HCT116 (cell line): ENCODE measurements at places on chromosomes 5 and 9. TPM values are rescaled to one million over a fixed set of nuclear protein-coding genes. Genes with fewer than 3 reads are reported as not detected.

AGXT2 gene
- not detected for total RNA-seq

LCP2 gene
- total RNA-seq = 0.61 TPM

PCDHA12 gene
- not detected for total RNA-seq

PALM2AKAP2 gene
- 0.34 TPM for total RNA-seq

DTWD2 gene
- 5.2 TPM for total RNA-seq

FOXI1 gene
- not detected for total RNA-seq

FOXD4 gene
- 2.8 TPM for total RNA-seq

ARSI gene
- total RNA-seq = 0.07 TPM

CBY3 gene
- total RNA-seq = not detected

TMEM171 gene
- total RNA-seq = 5.4 TPM

CA9 gene
- total RNA-seq = 8.5 TPM

- DNase-seq = no peak
Observed at GRCh38 chr5:94815313-94816039, 197.0 kb downstream of the SLF1 start.

DNA sequence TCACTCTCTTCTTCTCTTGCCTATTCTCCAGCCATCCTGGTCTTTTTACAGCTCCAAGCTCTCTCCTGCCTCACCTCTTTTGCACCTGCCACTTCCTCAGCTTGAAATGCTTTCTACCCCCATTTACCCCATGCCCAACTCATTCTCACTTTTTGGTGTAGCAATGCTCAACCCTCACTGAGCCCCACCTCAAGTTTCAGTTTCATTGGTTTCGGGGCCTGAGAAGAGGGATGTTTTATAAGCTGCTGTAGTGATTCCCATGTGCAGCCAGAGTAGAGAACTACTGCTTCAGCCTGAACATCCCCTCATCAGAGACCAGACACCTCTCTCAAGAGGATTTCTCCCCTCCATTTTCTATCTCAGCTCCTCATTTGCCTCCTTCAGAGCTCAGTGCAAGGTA lies 45.2 kb upstream of the FYB1 start:
- no peak for DNase-seq

GRCh38 chr9:79687131-79687447 lies 115.3 kb downstream of the TLE4 start:
- DNase-seq = no peak

DNA sequence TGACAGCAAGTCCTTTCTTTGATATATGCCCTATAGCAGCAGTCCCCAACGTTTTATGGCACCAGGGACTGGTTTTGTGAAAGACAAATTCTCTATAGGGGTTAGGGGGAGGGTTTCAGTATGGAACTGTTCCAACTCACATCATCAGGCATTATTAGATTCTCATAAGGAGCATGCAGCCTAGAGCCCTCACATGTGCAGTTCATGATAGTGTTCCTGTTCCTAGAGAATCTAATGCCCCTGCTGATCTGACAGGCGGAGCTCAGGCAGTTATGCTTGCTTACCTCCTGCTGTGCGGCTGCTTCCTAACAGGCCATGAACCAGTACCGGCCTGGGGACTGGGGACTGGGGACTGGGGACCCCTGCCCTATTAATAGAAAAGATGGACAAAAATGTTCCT lies 2.7 kb upstream of the RAPGEF6 start:
- no peak for DNase-seq

DNA sequence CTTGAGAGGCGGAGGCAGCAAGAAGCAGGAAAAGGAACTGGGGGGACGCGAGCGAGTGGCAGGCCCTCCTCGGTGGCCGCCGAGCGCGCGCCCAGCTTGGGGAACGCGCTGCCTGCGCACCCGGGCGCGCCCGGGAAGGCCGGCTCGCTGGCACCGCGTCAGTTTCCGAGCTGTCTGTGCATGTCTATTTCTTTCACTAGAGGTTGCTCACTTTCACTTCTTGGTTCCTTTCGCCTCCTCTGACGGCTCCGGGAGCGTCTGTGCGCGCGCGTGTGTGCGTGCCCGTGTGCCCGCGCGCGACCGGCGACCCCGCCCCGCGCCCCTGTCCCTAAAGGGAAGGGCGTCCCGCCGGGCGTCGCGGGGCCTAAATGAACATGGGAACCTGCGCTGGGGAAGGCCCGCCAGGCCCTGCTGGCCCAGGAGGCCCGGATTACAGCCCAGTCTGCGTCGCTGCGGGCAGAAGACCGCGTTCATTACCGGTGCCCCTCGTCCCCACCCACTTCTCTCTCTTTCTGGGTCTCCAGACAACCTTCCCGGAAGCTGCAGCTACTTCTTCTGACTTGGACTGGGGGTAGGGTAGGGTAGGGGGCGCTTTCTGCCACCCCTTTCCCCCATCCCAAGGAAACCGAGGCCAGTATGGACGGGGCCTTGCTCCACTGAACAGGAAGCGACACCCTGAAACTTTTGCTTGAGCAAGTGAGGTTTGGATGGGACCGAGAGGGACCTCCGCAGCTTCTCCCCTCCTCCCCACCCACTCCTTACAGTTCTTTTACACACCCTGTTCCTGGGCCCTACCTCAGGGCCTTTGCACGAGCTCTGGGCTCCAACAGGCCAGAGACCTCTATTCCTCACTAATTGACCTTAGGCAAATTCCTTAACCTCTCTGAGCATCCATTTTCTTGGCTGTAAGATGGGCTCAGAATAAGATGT lies 205.8 kb upstream of the IER5L start:
- no peak for DNase-seq

GRCh38 chr5:68454766-68455165 lies 239.2 kb downstream of the PIK3R1 start:
- DNase-seq = no peak

DNA sequence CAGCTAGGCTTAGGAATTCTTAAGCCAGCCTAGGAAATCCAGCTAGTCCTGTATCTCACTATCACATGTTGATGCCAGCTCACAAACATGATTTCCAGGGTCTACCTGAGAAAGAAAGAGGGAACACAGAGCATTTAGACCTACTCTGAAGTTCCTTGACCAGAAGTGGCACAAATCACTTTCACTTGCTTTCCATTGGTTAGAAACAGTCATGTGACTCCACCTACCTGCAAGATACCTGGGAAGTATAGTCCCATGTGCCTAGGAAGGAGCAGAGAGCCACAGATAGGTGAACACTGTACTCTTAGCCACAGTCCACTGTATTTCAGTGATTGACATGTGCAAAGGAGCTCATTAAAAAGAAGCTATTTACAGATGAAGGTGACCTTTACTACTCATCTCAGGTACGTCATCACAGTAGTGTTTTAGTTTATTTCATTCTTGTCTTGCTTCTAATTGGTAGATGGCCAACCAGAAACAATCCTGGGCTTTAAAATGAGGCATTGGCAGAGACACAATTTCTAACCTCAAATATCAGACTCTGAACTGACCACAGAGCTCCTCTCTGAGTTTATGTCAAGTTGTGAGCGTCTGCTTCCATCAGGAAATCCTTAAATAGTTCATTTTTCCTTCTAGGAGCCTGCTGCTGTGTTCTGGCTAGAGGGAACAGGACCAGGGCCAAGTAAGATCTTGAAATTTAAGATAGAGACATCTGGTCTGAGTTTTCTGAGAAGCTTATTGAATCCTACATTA lies 340.7 kb downstream of the TLE4 start:
- no peak for DNase-seq

DNA sequence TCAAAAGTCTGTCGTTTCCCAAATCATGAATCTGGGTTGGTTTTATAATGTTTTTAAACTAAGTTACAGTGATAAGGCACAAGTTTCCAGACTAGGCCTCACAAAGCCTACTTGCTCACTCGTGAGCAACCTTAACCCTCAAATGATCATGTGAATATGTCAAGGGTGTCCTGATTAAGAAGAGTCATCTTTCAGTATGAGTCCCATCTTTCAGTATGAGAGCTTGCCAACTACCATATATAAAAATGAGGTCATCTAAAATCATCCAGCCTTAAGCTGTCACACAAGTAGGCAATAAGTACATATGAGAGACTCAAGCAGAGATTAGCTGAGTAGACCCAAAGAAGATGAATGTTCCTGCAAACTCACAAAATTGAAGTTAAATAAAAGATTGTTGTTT lies 668.4 kb upstream of the FAM174A start:
- DNase-seq = no peak

- no peak for DNase-seq
Observed at GRCh38 chr5:87411586-87411972, 1.2 kb downstream of the CCNH start.

DNA sequence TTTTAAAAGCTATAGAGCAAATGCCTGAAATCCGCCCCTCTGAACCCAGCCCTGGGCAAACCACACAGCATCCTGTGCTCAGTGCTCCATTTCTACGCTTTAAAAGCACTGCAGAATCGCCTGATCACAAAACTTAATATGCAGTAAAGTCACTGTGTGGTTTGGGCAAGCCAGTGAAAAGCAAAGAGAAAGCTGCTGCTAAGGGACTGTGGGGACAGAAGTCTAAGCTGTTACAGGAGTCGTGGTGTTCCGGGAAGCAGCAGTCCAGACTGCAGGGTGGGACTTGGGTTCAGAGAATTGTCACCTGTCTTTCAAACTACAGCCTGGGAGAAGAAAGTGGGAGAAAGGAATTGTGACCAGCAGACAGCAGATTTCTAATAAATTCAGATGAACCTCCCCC lies 8.2 kb downstream of the RAPGEF1 start:
- DNase-seq = no peak

GRCh38 chr5:5481206-5481605 lies 58.7 kb downstream of the ICE1 start:
- DNase-seq = no peak

- DNase-seq = no peak
Observed at GRCh38 chr5:98769959-98770208, 3.6 kb upstream of the RGMB start.

- no peak for DNase-seq
Observed at GRCh38 chr9:111952559-111952958, 55.9 kb downstream of the UGCG start.

- DNase-seq = no peak
Observed at GRCh38 chr5:171166766-171167165, 142.3 kb upstream of the TLX3 start.

GRCh38 chr9:117732494-117732893 lies 28.3 kb downstream of the TLR4 start:
- DNase-seq = no peak

DNA sequence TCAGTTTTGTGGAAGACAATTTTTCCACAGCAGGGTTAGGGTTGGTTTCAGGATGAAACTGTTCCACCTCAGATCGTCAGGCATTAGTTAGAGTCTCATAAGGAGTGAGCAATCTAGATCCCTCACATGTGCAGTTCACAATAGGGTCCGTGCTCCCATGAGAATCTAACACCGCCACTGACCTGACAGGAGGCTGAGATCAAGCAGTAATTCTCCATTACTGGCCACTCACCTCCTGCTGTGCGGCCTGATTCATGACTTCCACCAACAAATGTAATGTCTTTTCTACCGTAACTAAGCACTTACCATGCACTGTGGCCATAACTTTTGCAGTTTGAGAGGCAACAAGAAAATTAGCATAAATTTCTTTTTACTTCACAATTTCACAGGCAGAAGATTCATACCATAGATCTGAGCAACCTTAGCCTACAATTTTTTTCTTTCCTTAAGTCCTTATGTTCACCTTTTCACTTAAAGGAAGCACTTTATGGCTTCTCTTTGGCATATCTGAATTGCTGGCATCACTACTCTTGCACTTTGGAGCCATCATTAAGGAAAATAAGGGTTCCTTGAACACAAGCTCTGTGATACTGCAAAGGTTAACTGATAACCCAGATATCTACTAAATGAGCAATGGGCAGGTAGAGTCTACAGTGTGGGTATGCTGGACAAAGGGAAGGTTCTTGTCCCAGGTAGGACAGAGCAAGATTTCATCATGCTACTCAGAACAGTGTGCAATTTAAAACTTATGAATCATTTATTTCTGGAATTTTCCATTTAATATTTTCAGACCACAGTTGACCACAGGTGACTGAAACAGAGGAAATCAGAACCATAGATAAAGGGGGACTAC lies 83.0 kb upstream of the IFNK start:
- no peak for DNase-seq

- no peak for DNase-seq
Observed at GRCh38 chr9:119181561-119181960, 187.7 kb downstream of the BRINP1 start.

DNA sequence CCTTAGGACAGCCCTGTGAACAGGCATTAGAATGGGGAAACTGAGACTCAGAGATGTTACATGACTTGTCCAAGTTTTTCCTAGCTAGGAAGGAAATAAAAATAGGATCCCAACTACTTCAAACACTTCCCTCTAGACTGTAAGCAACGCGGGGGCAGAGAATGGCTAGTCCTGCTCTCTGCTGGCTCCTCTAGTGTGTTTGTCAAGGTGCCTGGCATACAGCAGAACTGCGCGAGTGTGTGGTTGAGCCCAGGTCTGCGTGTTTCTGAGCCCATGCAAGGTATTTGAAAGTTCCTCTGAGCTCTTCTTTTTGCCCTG lies 152.5 kb downstream of the MACROH2A1 start:
- no peak for DNase-seq

GRCh38 chr9:35205340-35205739 lies 43.5 kb downstream of the UNC13B start:
- no peak for DNase-seq

- DNase-seq = no peak
Observed at GRCh38 chr5:59001154-59001553, 418.3 kb downstream of the RAB3C start.

GRCh38 chr5:134007581-134008265 lies 2.9 kb upstream of the VDAC1 start:
- no peak for DNase-seq

DNA sequence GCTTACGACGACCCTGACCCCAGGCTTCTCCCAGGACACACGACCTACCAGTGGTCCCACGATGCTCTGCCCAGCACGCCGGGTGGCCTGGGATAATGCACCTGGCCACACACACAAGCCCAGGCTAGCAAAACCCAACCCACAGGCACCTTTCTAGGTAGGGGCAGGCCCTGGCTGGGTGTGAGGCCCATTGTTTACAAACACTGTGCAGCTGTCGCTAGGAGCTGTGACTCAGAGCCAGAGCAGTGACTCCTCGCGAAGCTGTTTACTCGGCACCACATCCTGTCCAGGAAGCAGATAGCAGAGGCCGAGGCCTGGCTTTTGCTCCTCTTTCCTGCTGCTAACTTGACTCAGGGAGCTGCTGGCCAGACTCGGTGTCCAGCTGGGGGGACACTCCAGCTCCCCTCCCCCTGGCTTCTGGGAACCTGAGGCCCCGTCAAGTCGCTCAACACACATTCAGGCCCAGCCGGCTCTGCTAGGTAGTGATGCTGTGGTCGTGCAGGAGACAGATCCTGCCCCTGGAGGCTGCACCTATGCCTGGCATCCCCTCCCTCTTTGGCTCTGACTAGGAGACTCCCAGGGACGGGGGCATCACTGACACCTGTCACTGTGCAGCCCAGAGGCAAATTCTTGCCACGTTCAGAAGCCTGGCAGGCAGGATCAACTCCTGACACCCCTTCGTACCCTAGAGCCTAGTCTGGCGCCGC lies 12.8 kb upstream of the RALGDS start:
- DNase-seq = peak; percentile 89
